ENCODE measurements at places on chromosomes 1 and 21.
A peak's percentile ranks its signal among the peaks of the same experiment; 100 is the strongest.

DNA sequence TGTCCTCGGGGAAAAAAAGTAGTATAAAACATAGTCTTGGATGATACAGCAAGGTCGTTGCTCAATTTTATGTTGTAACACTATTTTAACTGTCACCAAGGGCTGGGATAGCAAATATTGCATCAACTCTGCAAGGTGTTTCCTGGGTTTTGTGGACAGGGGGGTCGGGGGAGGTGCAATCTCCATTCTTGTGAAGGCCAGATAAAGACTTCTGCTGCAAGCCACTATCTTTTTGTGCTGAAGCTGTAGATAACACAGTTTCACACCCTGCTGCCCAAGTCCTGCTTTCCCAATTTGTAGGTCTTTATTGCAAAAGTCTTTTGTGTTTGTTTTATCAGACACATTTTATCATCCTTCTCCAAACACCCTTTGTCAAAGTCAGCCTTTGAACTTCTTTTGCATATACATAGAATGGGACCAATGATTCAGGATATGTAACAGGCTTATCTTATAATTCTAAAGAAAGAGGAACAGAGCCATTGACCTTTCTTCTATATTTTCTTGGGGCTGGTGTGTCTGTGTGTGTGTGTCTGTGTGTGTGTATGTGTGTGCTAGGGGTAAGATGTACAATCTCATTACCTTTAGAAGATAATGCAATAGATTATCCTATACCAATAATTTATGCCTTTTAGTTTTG, 140.6 kb downstream of the RUNX1 start:
- DNase-seq, result peak; percentile 98

DNA sequence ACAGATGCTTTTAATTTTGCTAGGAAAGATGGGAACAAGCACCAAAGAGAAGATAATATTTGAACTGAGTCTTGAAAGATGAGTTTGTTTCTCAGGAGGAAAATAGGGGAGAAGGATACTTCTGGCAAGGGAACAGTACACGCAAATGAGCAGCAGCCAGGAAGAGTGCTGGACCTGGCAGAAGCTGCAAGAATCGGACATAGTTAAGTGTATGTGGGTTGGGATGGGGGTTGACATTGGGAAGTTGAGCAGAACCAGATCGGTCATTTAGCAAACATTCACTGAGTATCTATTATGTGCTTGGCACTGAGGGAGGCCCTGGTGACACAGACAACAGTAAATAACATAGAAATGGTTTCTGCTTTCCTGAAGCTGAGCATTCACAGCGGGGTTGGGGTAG, 198.8 kb downstream of the PLPP3 start:
- DNase-seq, result no peak

GRCh38 chr1:115082949-115083348, 6.4 kb downstream of the TSPAN2 start:
- DNase-seq, result no peak

DNA sequence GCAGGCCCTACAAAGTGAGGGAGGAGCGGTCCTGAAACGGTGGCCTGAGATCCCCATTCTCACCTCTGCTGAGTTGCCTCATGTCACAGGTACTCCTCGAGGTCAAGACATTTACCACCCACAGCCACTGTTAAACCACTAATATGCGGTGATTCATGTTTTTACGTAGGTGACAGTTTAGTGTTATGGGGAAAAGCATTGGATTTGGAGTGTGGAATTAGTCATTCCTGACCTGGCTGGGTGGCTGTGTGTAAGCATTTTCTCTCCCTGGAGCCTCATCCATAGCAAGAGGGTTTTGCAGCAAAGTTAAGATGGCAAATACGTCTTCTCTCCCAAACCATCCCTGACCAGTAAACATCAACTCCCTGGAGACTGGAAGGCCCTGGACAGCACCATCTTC, 57.8 kb upstream of the KCNJ6 start:
- no peak for DNase-seq

GRCh38 chr1:35557118-35557610, at the start of gene KIAA0319L:
KIAA0319L (minus strand) TSS chr1:35557403; CDS start chr1:35554491, 2,912 bp downstream.
- DNase-seq, result peak; percentile 77

DNA sequence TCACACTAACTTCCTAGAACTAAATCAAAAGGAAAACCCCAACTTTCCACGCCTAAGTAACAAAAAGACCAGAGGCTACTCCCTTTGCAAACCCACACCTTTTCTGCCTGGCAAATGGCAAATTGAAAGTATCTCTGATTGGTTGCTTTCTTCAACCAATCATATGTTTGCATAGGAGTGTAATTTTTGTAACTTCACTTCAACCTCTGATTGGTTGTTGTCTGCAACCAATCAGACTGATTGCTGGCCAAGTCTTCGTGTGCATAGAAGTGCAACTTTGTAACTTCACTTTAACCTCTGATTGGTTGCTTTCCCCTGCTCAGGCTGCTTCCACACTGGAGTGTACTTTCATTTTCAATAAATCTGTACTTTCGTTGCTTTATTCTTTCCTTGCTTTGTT, 36.9 kb upstream of the PADI2 start:
- DNase-seq, result no peak

DNA sequence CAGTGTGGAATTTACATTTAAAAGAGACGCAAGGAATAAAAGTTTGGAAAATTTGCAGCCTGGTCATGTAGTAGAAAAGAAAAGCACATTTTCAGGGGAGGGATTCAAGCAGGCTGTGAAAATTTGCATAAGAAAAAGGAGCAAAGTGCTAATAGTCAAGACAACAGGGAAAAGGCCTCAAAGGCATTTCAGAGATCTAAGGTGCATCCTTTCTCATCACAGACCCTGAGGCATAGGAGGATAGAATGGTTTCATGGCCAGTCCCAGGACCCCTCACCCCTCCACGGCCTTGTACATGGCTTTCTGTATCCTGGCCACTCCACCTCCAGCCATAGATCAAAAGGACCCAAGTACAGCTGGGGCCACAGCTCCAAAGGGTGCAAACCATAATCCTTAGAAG, 380.5 kb upstream of the BRINP3 start:
- no peak for DNase-seq

DNA sequence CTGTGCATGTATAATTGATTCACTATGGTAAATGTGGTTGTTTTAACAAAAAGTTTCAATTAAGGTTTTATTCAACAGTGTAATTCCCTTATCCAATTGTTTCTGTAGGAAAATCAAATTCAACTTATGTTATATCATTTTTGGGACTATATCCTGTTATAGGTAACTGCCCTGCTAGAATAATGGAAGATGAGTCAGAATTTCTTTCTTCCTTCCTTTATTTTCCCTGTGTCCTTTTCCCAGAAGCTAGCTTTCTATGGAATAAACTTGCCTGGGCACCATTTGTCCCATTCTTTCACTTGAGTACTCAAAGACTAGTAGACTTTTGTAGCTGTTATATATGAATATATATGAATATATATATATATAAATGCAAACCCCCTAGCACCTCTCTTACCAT, 301.3 kb downstream of the TM2D1 start:
- no peak for DNase-seq

DNA sequence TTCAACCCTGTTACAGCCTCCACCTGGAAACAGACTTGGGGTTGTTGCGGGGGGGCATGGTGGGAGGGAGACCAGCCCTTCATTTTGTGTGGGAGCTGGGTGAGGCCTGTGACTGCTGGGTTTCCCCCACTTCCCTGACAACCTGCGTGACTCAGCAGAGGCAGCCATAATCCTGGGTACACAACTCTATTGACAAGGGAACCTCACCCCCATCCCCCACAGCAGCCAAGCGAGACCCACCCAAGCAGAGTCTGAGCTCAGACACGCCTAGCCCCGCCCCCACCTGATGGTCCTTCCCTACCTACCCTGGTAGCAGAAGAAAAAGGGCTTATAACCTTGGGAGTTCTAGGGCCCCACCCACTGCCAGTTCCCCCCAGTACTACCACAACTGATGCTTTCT, 8.0 kb upstream of the CCDC190 start:
- DNase-seq, result no peak

DNA sequence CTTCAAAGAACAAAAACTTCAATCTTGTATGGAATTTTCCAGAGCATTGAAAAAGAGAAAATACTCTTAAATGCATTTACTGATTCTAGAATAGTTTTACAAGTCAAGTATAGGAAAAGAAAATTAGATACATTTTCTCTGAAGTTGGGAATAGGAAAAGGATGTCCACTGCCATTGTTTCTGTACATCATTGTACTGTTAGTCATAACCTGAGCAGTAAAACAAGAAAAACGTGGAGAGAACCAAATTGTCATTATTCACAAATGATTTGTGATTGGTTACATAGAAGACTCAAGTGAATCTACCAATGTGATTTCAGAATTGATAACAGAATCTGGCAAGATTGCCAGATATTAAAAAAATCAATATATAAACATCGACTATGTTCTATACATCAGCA, 27.4 kb downstream of the PRKACB start:
- no peak for DNase-seq

- no peak for DNase-seq
Measured at GRCh38 chr1:36664571-36665287, 182.0 kb upstream of the CSF3R start.

GRCh38 chr1:16375521-16376340, 8.7 kb downstream of the SZRD1 start:
- no peak for DNase-seq

- no peak for DNase-seq
Measured at GRCh38 chr1:35499231-35499630, 58.0 kb downstream of the KIAA0319L start.

DNA sequence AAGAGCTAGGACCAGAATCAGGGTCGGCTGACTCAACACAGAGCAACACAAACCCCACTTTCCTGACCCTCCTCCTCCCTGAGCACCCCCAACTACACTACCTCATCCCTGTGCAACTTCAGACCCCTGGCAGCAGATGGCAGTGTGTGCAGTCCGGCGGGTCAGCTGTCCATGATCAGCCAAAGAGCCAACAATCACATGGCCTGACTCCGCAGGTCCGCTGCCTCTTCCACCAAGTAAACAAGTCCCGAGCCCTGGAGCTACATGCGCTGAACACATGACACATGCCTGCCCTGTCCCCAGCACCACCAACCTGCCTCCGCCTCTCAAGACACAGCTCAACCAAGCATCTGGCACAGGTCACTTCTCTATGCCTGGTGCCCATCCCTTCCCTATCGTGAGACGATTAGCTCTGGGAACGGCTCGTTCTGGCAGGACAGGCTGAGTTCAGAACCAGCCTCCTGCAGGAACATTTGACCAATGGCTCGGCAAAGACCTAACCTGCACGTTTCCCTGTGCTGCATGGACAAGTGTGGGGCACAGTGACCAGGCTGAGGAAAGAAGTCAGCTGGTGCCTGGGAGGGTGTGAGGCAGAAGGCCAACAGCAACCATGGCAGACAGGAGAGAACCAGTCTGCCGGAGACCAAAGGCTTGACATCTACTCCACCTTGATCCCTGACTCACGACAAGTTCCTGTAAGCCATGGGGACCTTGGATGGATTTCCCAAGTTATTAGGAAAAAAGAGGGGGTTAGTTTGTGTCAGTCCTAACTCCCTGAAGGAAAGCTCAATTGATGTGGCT, 60.3 kb downstream of the CD46 start:
- no peak for DNase-seq

DNA sequence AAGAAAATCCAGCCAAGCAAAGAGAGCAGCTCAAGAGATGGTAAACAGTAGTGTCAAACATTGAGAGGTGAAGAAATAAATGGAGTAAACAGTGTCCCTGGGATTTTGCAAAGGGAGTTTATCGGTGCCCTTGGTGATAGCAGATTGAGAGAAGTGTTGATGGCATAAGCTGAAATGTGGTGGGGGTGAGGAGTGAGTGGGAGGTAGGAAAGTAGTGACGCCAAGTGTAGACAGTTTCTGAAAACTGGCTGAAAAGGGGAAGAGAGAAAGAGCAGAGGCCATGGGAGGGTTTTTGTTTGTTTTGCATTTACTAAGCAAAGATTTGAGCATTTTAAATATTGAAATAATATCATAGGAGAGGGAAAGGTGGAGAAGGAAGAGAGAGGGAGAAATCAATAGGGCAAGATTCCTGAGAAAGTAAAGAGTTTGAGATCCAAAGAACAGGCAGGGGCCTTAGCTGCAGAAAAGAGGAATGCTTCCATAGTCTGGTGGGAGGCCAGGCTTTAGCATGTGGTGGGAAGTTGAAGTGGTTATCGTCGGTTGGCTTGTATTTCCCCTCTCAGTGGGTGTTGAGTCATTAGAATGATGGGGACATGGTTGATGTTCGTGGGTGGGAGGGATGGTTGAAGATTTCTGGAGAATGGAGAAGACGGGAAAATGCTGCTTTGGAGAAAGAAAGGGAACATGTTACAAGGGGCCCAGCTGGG, 26.8 kb upstream of the RASAL2 start:
- no peak for DNase-seq

DNA sequence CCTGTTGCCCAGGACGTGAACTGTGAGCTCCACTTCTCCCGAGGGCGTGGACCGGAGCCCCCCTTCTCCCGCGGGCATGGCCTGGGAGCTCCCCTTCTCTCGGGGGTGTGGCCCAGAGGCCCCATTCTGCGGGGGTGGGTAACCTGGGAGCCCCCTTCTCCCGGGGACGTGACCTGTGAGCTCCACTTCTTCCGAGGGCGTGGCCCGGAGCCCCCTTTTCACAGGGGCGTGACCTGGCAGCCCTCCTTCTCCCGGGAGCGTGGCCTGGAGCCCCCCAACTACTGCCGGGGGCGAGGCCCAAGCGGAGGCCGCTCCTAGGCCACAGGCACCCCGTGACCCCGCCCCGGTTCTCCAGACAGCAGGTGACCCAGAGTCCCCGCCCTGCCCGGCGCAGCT, 320 bp downstream of the C1orf174 start:
- no peak for DNase-seq

- no peak for DNase-seq
Measured at GRCh38 chr1:11885916-11886315, 27.2 kb upstream of the NPPB start.

DNA sequence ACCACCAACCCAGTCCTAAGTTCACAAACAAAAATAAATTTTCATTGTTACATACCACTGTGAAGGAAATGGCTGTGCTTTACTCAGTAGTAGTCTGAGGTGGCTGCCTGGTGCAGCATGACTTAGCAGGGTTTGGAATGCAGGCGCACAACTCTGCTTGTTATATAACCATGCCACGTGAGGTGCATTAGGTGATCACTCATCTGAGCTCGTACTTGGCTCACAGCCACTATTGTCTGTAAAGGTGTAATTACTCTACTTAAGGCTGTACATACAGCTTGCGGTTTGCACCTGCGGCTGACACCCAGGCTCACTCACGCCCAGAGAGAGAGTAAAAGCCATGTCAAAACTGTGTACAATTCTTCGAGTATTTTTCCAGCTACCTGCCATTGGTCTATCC, 599.4 kb downstream of the LTN1 start:
- DNase-seq, result no peak

- DNase-seq, result no peak
Measured at GRCh38 chr1:20612221-20612746, 21.0 kb upstream of the PINK1 start.

GRCh38 chr1:86714561-86715244, 10.3 kb downstream of the SH3GLB1 start:
- DNase-seq, result no peak
